Bronchus fibroblast of lung (primary cell): ENCODE measurements at places on chromosomes 1 and 21. TPM values are rescaled to one million over a fixed set of nuclear protein-coding genes. Genes with fewer than 3 reads are reported as not detected.

The TGFB2 gene
- 0.59 and 0.84 TPM in 2 replicates for total RNA-seq

The WARS2 gene
- 10.7 and 12.4 TPM in 2 replicates for total RNA-seq

The RBP7 gene
- not detected in 2 replicates for total RNA-seq

The KMO gene
- total RNA-seq: not detected in 2 replicates

The FCRLB gene
- total RNA-seq: 2.1 and 2.4 TPM in 2 replicates

The C8A gene
- total RNA-seq: not detected in 2 replicates

The FABP3 gene
- 209 and 250 TPM in 2 replicates for total RNA-seq

The ASAP3 gene
- 25.6 TPM in 2 replicates for total RNA-seq

The OR6K3 gene
- total RNA-seq: not detected in 2 replicates

The CAPN9 gene
- not detected in 2 replicates for total RNA-seq

The DNAJC6 gene
- 0.45 and 0.50 TPM in 2 replicates for total RNA-seq

The CR1 gene
- total RNA-seq: not detected in 2 replicates

The TMEM200B gene
- 17.1 and 19.7 TPM in 2 replicates for total RNA-seq

The OR2T35 gene
- total RNA-seq: not detected in 2 replicates

The HFM1 gene
- total RNA-seq: 0.34 and 1.0 TPM in 2 replicates

The PWP2 gene
- total RNA-seq: 3.4 and 6.7 TPM in 2 replicates

The TCHHL1 gene
- total RNA-seq: not detected in 2 replicates

The RYR2 gene
- total RNA-seq: not detected in 2 replicates

The STPG1 gene
- 6.7 and 8.2 TPM in 2 replicates for total RNA-seq

The BRDT gene
- total RNA-seq: not detected in 2 replicates

The PYHIN1 gene
- not detected in 2 replicates for total RNA-seq
